Natural killer cell (primary cell): ENCODE measurements at places on chromosomes 2 and 18. TPM values are rescaled to one million over a fixed set of nuclear protein-coding genes. Genes with fewer than 3 reads are reported as not detected.

- H3K4me3 ChIP-seq: no peak overlapping the region
- no peak overlapping the region for H3K27ac ChIP-seq
- H3K36me3 ChIP-seq: no peaks in the 10 kb centered on the region
- H3K4me1 ChIP-seq: no peaks in the 10 kb centered on the region
- no peaks in the 10 kb centered on the region for H3K27me3 ChIP-seq
- DNase-seq: no peak
Measured at GRCh38 chr2:4628998-4629501, 925.7 kb downstream of the DCDC2C start.

DNA sequence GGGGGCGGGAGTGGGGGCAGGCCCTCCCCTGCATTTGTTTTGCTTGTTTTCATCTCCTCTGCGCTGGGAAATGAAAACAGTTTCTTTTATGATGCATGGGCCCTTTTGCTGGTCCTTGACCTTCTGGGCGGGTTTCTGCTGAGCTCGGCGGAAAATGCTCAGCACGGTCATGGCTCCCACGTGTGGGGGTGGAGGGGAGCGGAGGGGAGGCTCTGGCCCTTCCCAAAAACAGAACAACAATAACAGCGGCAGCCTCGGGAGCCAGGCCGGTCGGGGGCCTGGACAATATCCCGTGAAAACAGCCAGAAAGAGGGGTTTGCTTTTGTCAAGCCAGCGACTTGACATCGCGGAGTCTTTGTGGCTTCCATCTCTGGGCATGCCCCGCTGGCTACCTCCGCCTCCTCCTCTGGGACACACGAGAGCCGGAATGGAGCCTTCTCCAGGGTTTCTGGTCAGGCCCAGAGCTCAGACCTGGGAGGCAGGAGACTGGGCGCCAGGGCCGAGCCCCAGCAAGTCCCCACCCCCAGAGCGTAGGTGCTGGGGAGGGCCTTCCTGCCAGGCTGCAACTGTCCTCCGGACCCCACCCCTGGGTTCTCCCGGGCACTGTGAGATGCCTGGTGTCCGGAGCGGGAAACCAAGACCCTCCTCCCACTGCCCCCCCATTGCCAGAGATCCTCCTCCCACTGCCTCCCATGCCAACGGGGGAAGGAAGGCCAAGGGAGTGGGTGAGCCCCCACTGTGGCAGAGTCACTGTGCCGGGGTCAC is 35.9 kb upstream of the SNED1 start:
- H3K27ac ChIP-seq: no peak overlapping the region
- H3K4me1 ChIP-seq: peaks cover 8% of the 10 kb centered on the region
- no peak overlapping the region for H3K4me3 ChIP-seq

DNA sequence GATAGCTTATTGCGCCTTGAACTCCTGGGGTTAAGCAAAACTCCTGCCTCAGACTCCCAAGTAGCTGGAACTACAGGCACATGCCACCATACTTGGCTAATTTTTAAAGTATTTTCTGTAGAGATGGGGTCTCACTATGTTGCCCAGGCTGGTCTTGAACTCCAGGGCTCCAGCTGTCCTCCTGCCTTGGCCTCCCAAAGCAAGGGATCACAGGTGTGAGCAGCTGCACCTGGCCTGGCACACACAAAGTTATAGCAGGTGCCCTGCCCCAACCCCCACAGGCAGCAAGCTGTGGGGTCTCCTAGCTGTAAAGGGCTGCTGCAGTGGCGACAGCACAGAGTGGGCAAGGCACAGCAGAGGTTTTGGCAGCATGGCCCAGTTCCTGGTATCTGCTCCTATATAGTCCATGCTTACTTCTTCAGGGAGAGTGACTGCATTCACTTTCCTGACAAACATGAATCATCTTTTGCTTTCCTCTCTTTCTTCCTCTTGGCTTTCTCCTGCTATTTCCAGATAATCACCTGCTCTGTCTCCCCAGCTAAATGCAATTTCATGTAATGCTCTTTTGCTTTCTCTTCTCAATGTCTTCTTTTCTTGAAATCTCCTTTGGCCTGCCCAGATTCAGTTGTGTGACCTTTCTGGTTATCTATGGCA is 27.3 kb upstream of the METAP1D start:
- no peak overlapping the region for H3K4me3 ChIP-seq
- no peaks in the 10 kb centered on the region for H3K27me3 ChIP-seq

DNA sequence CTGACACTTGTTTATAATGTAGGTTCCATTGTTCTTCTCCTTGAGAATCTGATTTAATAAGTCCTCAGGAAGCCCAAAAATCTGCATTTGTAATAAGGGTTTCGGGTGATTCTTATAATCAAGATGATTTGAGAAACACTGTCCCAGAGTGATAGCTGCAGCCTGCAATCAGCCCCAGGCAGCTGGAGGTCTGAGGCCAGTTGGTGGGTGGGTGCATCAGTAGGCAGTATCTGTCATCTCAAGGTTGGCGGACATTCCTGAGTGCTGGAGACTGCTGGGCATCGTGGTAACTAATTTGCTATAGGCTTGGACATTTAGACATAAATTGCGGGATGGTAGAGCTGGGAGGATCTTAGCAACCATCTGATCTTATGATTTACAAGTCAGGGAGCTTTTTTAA is 2.7 kb upstream of the IL18RAP start:
- H3K27me3 ChIP-seq: no peaks in the 10 kb centered on the region
- peak overlapping the region; percentile 71 for H3K4me3 ChIP-seq
- H3K36me3 ChIP-seq: peaks cover 23% of the 10 kb centered on the region
- DNase-seq: no peak
- H3K4me1 ChIP-seq: peaks cover 46% of the 10 kb centered on the region
- H3K27ac ChIP-seq: peak overlapping the region; percentile 77

- no peaks in the 10 kb centered on the region for H3K4me1 ChIP-seq
- H3K4me3 ChIP-seq: no peak overlapping the region
- no peaks in the 10 kb centered on the region for H3K27me3 ChIP-seq
- no peak overlapping the region for H3K27ac ChIP-seq
Measured at GRCh38 chr2:60094450-60094929, 459.0 kb downstream of the BCL11A start.

- H3K36me3 ChIP-seq: no peaks in the 10 kb centered on the region
- H3K27ac ChIP-seq: no peak overlapping the region
- DNase-seq: peak; percentile 12
- no peaks in the 10 kb centered on the region for H3K27me3 ChIP-seq
Measured at GRCh38 chr2:11870584-11870983, 124.2 kb downstream of the LPIN1 start.

- H3K4me1 ChIP-seq: no peaks in the 10 kb centered on the region
- no peaks in the 10 kb centered on the region for H3K36me3 ChIP-seq
- DNase-seq: no peak
- H3K27me3 ChIP-seq: no peaks in the 10 kb centered on the region
- no peak overlapping the region for H3K27ac ChIP-seq
Measured at GRCh38 chr2:179849719-179850118, 11.7 kb downstream of the ZNF385B start.

- no peaks in the 10 kb centered on the region for H3K4me1 ChIP-seq
- H3K4me3 ChIP-seq: no peak overlapping the region
Measured at GRCh38 chr2:134570676-134571075, 148.1 kb downstream of the TMEM163 start.

DNA sequence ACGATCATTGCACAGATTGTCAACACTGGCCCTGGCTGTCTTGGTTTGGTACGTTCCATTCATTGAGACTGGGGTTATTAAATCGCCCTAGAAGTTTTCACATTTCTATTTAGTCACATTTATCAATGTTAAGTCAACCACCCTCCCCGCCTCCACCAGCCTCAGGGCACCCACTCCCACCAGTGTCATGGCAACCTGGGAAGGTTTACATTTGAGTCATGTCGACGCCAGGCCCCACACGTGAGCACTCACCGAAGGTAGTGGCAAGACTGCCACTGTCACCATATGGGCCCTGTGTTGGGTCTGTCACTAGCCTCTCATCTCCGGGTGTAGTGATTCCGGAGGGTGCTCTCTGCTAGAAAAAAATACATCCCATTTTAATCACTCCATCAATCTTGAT is 194.2 kb downstream of the TWIST2 start:
- no peak for DNase-seq
- no peaks in the 10 kb centered on the region for H3K27me3 ChIP-seq
- no peak overlapping the region for H3K4me3 ChIP-seq
- H3K36me3 ChIP-seq: no peaks in the 10 kb centered on the region

DNA sequence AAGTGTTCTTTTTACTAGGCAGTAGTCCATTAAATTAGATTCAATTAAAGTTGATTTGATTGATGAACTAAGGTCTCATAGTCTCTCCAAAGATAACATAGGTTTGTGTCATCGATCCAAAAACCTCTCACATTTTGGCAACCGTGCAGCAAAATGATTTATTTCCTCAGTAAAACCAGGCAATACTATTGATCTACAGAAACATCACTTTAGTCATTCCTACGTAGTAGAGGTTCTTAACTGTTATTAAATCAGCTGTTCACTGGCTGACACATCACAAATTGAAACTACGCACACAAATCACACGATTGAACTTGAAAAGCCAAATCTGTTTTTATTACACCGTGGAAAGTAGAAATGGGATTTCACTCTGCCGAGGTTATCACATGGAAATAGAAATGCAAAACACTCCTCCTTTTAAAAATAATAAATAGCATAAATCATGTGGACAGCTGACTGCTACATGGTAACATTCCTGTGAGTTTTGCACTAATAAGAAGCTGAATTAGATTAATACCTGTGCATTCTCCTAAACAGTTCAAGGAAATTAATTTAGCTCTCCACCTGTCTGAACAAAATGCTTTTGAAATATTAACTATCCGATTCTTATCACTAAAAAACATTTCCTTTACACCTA is 262.5 kb downstream of the CDH20 start:
- H3K4me3 ChIP-seq: no peak overlapping the region
- DNase-seq: no peak

DNA sequence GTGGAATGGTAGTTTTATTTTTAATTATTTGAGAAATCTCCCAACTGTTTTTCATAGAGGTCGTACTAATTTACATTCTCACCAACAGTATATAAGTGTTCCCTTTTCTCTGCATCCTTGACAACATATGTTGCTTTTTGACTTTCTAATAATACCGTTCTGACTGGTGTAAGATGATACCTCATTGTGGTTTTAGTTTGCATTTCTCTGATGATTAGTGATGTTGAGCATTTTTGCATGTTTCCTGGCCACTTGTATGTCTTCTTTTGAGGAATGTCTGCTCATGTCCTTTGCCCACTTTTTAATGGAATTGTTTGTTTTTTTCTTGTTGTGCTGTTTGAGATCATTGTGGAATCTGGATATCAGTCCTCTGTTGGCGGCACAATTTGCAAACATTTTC is 242.5 kb downstream of the ZNF521 start:
- no peaks in the 10 kb centered on the region for H3K27me3 ChIP-seq
- no peak for DNase-seq
- no peaks in the 10 kb centered on the region for H3K4me1 ChIP-seq
- H3K4me3 ChIP-seq: no peak overlapping the region
- no peaks in the 10 kb centered on the region for H3K36me3 ChIP-seq

- no peak overlapping the region for H3K4me3 ChIP-seq
- H3K27ac ChIP-seq: no peak overlapping the region
- H3K4me1 ChIP-seq: no peaks in the 10 kb centered on the region
- H3K27me3 ChIP-seq: no peaks in the 10 kb centered on the region
- no peak for DNase-seq
Measured at GRCh38 chr2:236667526-236667925, 97.9 kb downstream of the ACKR3 start.

GRCh38 chr2:67516899-67517530 is 119.9 kb downstream of the ETAA1 start:
- no peaks in the 10 kb centered on the region for H3K4me1 ChIP-seq
- no peaks in the 10 kb centered on the region for H3K27me3 ChIP-seq
- no peaks in the 10 kb centered on the region for H3K36me3 ChIP-seq
- no peak overlapping the region for H3K27ac ChIP-seq
- H3K4me3 ChIP-seq: no peak overlapping the region
- DNase-seq: no peak

- peaks cover 13% of the 10 kb centered on the region for H3K36me3 ChIP-seq
- peak; percentile 68 for DNase-seq
- H3K27me3 ChIP-seq: no peaks in the 10 kb centered on the region
- no peak overlapping the region for H3K4me3 ChIP-seq
- no peaks in the 10 kb centered on the region for H3K4me1 ChIP-seq
- no peak overlapping the region for H3K27ac ChIP-seq
Measured at GRCh38 chr2:152740743-152741328, 22.4 kb downstream of the ARL6IP6 start.

- H3K4me3 ChIP-seq: no peak overlapping the region
- no peak for DNase-seq
- no peaks in the 10 kb centered on the region for H3K27me3 ChIP-seq
- H3K4me1 ChIP-seq: no peaks in the 10 kb centered on the region
- no peak overlapping the region for H3K27ac ChIP-seq
Measured at GRCh38 chr2:6353669-6354068, 512.0 kb downstream of the CMPK2 start.

GRCh38 chr18:62396967-62397366 is 71.9 kb downstream of the TNFRSF11A start:
- H3K4me3 ChIP-seq: no peak overlapping the region
- no peak overlapping the region for H3K27ac ChIP-seq
- no peaks in the 10 kb centered on the region for H3K27me3 ChIP-seq
- no peaks in the 10 kb centered on the region for H3K36me3 ChIP-seq
- DNase-seq: no peak

- peak overlapping the region; percentile 69 for H3K27ac ChIP-seq
- no peak for DNase-seq
- H3K36me3 ChIP-seq: no peaks in the 10 kb centered on the region
- no peak overlapping the region for H3K4me3 ChIP-seq
Measured at GRCh38 chr2:30421026-30421603, 25.9 kb upstream of the LCLAT1 start.

- no peaks in the 10 kb centered on the region for H3K4me1 ChIP-seq
- no peak overlapping the region for H3K4me3 ChIP-seq
Measured at GRCh38 chr2:211455216-211455841, 898.9 kb downstream of the CPS1 start.

The UNC80 gene
- total RNA-seq: not detected

The RSAD2 gene
- total RNA-seq: 12.0 TPM

The TSHZ1 gene
- total RNA-seq: 44.3 TPM

The ZSWIM2 gene
- not detected for total RNA-seq

The SH3RF3 gene
- total RNA-seq: 0.34 TPM

The SERPINB13 gene
- total RNA-seq: not detected

The GNAL gene
- total RNA-seq: 12.6 TPM

The CNGA3 gene
- total RNA-seq: not detected

The RAMP1 gene
- 4.9 TPM for total RNA-seq

The INHBB gene
- total RNA-seq: 0.10 TPM
